Stimulated activated naive CD8-positive, alpha-beta T cell treated with anti-CD3 and anti-CD28 coated beads, Interleukin-15, amount 100 ng/mL, for 72 hours (primary cell): ENCODE measurements at places on chromosomes 2 and 18.

- no peak for DNase-seq
Observed at GRCh38 chr2:72276356-72276755, 128.7 kb upstream of the CYP26B1 start.

DNA sequence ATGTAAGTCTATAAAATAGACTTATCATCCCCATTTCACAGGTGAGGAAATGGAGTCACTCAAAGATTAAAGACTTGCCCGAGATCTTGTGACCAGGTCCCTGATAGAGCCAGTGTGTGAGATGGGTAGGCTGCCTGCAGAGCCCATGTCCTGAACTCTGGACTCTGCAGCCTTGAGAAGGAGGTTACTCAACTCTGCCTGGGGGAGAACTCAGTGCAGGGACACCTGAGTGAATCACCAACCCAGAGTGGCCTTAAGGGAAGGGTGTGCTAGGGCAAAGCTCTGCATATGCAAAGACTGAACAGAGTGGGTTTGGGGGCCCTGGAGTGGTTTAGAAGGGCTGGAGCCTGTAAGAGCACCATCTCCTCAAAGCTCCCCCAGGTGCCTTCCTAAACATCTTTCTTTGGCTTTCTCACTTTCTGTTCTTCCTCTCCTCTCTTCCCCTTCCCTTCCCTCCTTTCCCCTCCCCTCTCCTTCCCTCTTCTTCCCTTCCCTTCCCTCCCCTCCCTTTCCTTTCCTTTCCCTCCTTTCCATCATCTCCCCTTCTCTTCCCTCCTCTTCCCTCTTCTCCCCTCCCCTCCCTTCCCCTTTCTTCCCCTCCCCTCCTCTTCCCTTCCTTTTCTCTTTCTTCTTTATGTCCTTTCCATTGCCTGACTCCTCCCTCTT, 67.6 kb downstream of the CELF4 start:
- no peak for DNase-seq

DNA sequence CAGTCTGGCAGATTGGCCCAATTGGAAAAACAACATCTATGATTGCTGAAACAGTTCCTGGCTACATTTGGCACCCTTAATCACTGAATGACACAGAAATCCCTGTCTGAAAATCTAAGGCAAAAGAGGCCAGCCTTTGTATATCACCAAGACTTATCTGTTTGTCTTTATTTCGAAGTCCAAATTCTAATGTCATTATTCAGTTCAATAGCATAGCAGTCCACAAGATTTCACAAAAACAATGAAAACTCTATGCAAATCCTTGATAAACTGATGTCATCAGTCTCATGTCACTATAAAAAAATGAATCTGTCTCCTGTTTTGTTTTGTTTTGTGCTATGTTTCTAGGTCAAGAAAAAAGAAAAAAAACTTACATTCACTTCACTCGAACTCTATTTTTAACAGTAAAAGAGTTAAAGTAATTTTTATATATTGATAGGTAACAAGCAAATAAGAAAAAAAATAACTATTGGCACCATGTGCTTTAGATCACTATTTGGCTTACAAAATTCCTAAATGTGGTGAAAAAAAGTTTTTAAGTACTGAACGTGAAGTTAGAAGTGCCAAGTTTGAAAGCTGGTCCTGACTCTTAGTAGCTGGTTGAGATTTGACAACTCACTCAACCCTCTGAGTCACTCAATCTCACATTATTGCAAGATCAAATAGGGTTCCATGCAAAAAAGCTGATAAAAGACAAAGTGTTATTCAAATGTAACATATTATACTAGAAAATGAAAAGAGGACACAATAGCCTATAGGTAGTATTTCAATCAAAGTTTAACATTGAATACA, 359.3 kb downstream of the IRS1 start:
- DNase-seq: no peak

DNA sequence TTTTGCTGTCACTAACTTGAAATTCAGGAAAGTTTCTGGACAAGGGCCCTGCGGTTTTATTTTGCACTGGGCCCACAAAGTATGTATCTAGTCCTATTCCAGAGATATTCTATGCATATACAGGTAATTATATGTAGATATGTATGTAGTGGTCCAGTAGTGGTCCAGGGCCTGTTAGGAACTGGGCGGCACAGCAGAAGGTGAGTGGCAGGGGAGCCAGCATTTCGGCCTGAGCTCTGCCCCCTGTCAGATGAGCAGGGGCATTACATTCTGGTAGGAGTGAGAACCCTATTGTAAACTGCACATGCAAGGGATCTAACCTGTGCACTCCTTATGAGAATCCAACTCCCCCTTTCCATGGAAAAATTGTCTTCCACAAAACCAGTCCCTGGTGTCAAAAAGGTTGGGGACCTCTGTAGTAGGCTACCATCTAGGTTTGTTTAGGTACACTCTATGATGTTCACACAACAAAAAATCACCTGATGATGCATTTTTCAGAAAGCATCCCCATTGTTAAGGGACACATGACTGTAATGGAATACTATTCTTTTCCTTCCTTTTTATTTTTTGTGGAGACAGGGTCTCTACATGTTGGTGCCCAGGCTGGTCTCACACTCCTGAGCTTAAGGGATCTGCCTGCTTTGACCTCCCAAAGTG, 2.8 kb upstream of the PPP4R3B start:
- no peak for DNase-seq

DNA sequence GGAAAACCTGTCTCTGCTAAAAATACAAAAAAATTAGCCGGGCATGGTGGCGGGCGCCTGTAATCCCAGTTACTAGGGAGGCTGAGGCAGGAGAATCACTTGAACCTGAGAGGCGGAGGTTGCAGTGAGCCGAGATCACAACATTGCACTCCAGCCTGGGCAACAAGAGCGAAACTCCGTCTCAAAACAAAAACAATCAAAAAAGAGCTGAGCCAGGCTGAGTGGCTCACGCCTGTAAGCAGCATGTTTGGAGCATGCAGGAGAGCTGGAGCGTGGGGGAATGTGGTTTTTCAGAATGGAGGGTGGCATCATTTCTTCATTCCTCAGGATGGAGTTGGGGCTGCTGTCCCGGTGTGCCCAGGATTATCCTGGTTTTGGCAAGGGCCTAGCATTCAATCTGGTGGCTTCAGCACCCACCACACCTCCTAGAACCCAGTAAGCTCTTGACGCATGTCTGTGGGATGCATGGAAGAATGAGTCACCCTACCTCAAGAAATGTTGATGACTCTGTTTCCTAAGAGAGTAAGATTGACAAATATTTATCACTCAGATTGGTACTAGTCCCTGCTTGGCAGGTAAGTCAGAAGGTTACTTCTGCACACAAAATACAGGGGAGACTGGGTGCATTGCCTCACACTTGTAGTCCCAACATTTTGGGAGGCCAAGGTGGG, 90.2 kb upstream of the ODC1 start:
- no peak for DNase-seq

DNA sequence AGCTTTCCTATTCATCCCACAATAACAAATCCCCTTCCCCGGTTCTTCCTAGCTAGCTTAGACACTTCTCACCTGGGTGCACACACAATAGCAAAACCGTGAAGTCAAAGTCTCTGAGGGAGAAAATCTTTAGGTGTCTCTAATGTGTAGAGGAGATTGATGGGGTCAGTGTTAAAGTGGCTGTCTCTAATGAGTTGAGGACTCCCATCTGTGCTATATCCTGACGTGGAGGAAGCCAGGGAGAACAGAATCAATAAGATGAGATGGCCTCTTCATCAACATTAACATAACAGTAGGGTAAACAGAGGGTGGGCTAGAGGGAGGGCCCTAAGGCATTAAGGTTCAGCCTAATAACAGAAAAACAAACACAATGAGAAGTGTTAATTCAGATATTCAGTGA, 120.4 kb downstream of the SLC5A7 start:
- no peak for DNase-seq

- DNase-seq: no peak
Observed at GRCh38 chr2:24334245-24334633, 26.1 kb downstream of the ITSN2 start.

- no peak for DNase-seq
Observed at GRCh38 chr2:2503864-2504418, 172.9 kb upstream of the MYT1L start.

- no peak for DNase-seq
Observed at GRCh38 chr18:46566111-46566510, 90.9 kb downstream of the LOXHD1 start.
